NCI-H82 (cell line): ENCODE measurements at places on chromosomes 2 and 18.

- DNase-seq: no peak
Measured at GRCh38 chr18:74632856-74633255, 35.2 kb downstream of the ZNF407 start.

DNA sequence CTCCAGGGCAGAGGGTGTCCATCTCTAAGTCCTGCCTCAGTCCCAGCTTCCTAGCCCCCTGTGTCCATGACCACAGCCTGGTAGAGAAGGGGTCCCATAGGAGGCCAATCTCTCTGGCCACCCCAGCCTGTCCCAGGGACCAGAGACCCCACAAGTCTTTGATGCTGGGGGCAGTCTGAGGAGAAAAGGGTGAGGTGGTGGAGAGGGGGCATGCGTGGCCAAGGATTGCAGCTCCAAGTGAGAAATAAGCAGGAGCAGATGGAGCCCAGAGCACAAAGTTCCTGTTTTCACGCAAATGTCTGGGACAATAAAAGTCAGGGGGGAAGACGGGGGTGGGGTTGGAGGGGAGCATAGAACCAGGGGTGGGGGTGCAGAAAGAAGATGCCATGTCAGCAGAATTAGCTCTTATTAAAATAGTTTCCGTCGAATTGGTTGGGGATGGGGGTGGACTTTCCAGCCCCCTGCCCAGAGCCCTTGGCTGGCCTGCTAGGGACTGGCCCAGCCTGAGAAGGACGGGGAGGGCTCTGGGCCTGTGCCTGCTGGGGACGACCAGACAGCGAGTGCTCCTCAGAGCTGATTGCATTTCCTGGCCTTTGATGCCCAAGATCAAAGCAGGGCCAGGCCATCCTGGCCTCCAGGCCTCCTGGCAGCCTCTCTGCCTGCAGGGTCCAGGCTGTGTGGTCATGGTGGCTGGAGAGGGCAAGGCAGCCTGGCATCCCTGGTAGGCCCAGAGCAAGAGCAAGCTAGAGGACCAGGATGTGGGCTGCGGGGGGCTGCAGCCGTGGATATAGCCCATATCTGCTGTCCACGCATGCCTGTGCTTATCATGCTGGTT lies 337.1 kb downstream of the DYSF start:
- DNase-seq: no peak

DNA sequence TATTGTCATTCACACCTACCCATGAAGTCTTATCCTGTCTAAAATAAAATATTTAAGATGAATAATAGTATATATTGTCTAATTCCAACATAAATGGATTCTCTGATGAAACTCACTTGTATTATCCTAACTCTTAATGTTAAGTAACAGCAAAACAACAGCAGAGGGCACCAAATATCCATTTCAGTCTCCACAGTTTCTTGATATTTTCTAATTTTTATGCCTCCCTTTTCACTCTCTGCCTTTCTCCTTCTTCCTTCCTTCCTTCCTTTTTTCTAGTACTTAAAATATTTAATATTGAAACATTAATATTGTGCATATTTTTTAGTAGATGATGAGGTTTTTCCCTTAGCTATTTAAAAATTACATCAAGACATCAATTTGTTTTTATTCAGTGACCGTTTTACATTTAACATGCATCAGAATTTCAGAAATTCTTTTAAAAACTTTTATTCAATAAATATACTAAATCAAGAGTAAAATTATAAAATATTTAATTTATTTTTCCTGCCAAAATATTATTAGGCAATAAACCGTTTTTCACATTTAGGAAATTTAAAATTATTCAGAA lies 97.6 kb downstream of the WDR7 start:
- DNase-seq: peak; percentile 70

DNA sequence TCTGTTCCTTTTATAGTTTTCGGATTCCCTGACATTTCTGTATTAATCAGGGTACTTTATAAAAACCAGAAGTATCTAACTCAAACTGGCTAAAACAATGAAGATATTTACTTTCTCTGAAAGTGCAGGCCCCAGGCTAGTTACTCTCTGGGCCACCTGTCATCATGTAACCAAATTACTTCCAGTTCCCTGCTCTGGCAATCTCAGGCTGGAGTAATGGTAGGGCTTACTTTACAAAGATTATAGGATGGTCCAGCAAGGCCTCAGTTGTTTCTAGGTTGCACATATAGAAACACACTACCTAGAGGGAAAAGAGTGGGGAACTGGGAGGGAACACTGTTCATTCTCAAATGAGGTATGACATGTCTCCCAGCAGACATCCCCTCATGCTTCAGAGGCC lies 74.8 kb downstream of the CHST9 start:
- no peak for DNase-seq

- DNase-seq: peak; percentile 69
Measured at GRCh38 chr18:50401888-50402287, 27.0 kb downstream of the SKA1 start.

GRCh38 chr2:61448229-61448628 lies 22.7 kb downstream of the USP34 start:
- no peak for DNase-seq

DNA sequence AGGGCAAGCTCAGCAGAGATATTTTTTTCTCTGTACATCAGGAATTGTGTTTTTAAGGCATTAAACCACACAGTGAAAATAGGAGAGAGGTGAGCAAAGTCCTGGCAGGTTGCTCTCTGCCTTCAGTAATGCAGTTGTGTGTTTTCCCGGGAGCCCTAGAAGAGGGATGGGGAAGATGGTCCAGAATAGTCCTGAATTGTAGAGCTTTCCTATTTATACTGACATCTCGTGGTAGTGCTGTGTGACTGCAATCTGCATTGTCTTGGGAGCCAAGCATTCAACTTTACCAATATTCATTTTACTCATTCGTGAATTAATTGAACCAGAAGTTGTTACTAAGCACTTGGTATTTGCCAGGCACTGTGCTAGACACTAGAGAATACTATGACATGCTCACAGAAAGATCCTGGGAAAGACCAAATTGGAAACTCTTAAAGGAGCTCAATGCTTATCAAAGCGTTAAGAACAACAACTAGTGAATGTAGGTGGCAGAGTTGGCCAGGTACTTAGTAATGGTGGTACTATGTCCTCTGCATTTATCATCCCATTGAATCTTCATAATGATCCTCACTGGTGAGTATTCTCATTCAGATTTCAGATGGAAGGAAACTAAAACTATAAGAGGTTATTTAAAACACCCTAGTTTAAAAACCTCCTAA lies 214.6 kb downstream of the TRIB2 start:
- DNase-seq: peak; percentile 73

- DNase-seq: peak; percentile 7
Measured at GRCh38 chr2:119134775-119135174, 23.8 kb downstream of the C1QL2 start.

GRCh38 chr2:45781464-45781811 lies 130.0 kb downstream of the PRKCE start:
- no peak for DNase-seq

- DNase-seq: no peak
Measured at GRCh38 chr2:100321866-100322820, at the start of gene LONRF2. LONRF2 (minus strand) TSS chr2:100322501; CDS start chr2:100322093, 408 bp downstream.

DNA sequence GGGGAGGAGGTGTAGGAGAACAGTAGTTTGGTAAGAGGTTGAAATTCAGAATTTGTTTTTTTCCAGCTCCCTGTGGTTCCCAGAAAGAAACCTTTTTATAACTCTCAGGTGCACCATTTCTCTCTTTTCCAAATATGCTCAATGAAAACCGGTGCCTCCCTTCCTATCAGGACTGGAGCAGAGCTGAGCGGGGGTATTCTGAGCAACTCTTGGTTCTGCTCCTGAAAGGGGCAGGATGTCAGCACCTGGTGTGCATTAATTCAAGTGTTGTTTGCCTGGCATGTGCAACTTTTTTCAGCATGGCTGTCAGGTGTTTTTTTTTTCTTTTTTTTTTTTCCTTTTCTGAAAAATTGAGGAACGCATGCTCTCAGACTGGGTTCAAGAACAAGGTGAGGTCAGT lies 74.1 kb downstream of the MAPK4 start:
- DNase-seq: no peak

DNA sequence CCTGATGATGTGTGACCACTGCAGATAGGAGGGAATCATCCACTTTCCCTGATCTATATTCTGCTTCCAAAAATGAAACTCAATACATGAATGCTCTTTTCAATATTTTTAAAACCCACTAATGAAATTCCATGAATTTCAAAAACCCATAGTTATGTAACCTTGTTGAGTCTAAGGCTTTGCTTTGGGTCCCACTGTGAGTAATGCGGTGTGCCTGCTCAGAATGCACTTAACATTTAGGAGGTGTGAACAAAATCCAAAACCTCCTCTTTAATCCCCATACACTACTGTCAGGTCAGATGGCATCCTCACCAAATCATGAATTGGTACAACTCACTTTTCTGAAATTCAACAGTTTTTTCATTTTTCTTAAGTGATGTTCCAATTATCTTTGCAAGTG lies 50.4 kb downstream of the CCDC93 start:
- DNase-seq: no peak

GRCh38 chr18:34221971-34222306 lies 2.8 kb downstream of the NOL4 start:
- DNase-seq: peak; percentile 83

DNA sequence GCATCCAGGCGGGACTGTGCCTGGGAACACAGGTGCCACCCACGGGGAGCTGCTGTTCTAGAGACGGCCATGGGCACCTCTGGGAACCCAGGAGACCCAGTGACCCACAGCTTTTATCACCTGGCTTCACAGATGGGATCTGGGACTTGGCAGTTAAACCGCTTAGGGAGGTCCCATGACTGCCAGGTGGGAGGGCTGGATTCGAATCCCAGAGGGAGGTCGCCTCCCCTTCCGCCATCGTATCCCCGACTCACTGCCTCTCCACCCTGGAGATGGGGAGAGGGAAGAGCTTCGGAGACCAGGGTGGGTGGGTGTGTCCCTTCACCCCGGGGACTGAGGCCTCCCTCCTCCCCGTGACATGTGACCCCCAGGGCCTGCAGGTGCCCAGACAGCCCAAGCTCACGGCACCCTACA lies 169.4 kb downstream of the RTP5 start:
- peak; percentile 22 for DNase-seq

GRCh38 chr2:33265584-33266338 lies 210.7 kb upstream of the RASGRP3 start:
- no peak for DNase-seq

DNA sequence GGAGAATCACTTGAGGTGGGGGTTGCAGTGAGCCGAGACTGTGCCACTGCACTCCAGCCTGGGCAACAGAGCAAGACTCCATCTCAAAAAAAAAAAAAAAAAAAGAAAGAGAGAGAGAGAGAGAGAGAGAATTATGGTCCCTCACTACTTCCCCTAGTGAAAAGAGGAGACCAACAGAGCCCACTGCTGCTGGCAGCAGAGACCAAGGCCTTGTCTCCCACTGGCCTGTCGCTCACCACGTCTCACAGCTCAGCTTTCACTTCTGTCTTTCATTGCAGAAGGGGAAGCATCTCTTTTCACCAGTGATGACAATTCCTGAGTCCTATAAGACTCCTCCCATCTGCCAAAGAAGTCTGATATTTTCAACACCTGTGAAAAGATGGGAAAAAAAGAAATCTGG lies 81.3 kb downstream of the CLHC1 start:
- no peak for DNase-seq

- no peak for DNase-seq
Measured at GRCh38 chr2:57372237-57372984, 674.2 kb upstream of the VRK2 start.

GRCh38 chr2:216516730-216517350 lies 18.2 kb downstream of the RPL37A start:
- DNase-seq: peak; percentile 70

DNA sequence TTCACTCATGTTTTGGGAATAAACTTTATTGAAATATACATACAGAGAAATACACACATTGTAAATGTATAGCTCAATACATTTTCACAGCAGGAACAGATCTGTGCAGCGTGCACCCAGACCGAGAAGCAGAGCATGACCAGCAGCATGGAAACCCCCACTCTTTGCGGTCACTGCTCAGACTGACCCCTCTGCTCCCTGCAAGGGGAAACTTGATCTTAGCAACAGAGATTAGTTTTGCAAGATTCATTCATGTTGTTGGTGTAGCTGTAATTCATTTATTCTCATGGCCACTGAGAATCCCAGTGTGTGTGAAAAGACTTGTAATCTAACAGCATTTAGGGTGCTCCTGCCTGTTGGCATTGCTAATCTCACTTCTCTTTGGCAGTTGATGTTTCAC lies 35.2 kb downstream of the LPIN1 start:
- no peak for DNase-seq

DNA sequence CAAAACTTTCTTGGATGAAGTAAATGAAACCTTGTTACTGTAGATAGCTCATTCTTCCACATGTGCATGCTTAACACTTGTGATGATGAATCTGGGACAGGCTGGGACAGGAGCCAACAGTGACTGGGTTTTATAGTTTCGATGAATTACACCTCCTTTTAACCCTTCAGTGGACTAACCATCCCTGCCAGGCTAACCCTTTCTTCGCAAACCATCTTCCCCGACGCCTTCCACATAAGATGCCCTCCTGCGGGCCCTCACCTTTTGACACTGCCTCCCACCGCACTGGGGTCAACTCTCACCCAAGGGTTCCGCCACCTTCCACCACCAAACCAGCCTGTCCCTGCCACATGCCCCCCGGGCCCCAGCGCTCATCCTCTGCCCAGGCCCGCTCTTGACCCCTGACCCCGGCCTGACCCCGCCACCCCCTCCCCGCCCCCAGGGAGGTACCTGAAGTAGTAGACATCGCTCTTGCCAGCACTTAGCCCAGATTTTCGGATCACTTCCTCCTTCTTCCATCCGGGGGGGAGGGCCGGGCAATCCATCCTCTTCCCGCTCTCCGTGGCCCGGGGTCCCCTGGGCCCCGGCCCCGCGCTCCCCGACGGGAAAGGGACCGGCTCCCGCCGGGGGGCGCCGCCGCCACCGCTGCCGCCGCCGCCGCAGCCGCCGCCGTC lies 764 bp downstream of the MBD2 start:
- DNase-seq: peak; percentile 37

DNA sequence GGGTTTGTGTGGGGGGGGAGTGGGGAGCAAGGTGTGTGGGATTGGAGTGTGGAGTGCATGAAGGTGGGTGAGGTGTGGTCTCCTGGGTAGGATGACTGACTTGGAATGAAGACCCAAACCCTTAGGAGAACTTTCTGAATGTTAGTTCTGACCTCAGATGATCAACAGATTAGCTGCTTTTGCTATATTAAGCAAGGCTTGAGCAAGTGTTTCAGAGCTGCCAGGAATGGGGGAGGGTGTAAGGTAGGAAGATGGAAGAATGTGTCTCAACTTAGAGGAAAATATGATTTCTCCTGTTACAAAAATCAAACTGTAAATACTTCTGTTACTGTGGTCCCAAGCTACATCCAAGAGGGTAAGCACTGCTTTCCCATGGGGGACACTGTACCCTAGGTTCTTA lies 273.6 kb downstream of the TGIF1 start:
- no peak for DNase-seq

GRCh38 chr2:29001806-29002205 lies 20.7 kb downstream of the TOGARAM2 start:
- no peak for DNase-seq

- no peak for DNase-seq
Measured at GRCh38 chr18:8165095-8165494, 444.1 kb upstream of the RAB12 start.
